Effector CD8-positive, alpha-beta T cell (primary cell): ENCODE measurements at places on chromosomes 6 and 20.

DNA sequence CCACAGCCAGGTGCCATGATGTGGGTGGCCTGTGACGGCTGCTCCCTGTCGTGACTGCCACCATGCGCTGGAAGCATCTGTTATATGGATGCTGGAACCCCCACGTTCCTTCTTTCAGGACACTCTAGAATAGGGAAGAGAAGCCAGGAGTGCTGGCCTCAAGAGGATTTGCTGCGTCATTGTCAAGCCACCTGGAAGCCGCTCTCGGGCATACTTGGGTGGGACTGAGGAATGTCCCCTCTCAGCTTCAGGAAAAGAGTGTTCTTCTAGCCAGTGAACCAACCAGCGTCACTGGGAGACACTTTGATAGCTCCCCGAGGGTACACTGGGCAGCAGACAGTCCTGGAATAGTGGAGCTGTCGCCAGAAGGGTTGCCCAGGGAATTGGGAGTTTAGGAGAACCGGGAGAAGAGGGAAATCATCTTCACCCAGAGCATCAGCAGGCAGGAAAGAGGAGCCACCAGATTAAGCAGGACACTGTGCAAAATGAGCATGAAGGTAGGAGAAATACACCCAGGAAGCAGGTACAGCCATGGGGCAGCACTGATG, 130.8 kb upstream of the SASH1 start:
- DNase-seq: no peak

DNA sequence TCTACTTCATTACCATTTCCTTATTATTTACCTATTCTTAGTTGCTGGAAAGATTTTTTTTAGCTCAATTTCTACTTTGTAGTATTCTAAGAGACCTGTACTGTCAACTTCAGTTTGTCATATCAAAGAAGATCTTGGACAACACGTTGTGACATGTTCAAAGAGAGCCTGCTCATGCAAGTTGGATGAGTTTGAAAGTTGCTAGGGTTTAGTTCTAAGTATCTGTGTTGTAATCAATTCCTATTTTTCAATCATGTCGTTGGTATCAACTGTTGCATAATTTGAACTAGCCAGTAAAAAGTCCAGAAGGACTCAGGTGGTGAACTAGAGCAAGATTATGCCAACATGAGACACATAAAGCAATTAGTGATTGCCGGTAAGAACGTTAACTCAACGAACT, 30.2 kb downstream of the PKIB start:
- no peak for DNase-seq

GRCh38 chr6:56025795-56026194, 150.4 kb upstream of the BMP5 start:
- DNase-seq: no peak

- no peak for DNase-seq
Observed at GRCh38 chr20:62818592-62819493, 2.0 kb downstream of the COL9A3 start.

GRCh38 chr6:118297821-118298220, 250.3 kb upstream of the PLN start:
- DNase-seq: no peak

DNA sequence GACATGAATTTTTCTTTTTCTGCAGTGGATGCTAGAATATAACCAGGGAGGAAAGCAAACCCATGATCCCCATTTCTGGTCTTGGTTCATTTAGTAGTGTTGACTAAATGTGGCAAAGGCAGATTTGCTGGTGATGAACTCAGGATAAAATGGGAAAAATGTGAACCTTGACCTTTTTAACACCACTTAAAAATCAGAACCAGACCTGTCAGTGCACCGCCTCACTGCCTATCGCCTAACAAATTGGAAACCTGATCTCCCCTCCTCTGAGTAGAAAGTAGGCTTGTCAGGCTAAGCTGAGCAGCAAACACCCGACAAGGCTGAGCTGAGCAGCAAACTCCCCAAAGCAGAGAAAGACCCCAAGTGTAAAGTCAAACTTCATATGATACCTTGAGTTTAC, 254.8 kb downstream of the FOXC1 start:
- no peak for DNase-seq

DNA sequence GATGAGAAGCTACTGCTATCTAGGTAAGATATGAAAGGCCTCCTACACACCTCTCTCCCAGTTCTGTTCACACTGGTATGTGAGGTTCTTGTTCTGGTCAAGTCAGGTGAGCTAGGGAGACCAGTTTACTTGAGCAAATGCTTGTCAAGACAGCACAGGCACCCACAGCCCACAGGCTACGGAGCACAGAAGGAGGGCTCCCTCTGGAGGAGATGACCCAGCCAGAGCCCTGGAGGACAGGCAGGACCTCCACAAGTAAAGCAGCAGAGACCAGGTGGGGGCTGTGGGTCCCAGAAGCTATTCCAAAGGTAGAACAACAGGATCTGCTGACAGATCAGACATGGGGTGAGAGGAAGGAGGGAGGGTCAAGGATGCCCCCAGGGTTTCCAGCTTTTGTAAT, 13.2 kb downstream of the MMP24OS start:
- DNase-seq: no peak

- no peak for DNase-seq
Observed at GRCh38 chr20:29408034-29408695, 1849.3 kb upstream of the DEFB115 start.

DNA sequence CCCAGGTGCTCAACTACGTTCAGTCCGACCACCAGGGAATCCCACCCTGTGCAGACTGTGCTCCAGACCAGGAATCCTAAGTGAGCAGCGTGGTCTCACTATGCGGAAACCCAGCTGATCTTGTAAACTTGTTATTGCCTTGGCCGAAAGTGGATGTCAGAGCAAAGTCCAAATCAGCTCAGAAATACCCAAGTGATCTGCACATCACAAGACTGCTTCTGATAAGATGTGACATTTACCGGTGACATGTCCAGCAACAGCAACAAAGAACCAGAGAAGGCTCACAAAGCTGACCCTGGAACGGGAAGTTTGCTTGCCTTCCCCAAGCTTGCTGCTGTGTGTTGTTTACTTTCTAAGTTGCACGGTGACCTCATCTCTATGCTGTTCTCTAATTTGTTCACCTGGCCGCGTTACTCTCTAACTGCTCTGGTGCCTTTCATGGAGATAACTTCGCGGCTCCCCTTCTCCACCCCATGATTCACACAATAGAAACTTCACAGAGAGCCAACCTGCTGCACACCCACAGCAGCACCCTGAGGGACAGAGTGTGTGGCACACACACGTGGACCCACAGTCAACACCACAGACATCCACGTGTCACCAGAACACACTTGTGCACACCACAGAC, 1.7 kb downstream of the BNIP5 start:
- DNase-seq: no peak

- no peak for DNase-seq
Observed at GRCh38 chr20:61486198-61486597, 234.1 kb downstream of the CDH4 start.

- no peak for DNase-seq
Observed at GRCh38 chr6:19322691-19323485, 514.3 kb upstream of the ID4 start.

- DNase-seq: no peak
Observed at GRCh38 chr6:54681267-54681666, 165.3 kb upstream of the FAM83B start.

GRCh38 chr20:42218621-42219374, 600.6 kb upstream of the CHD6 start:
- no peak for DNase-seq

GRCh38 chr20:52864916-52865605, 107.1 kb upstream of the TSHZ2 start:
- no peak for DNase-seq

- no peak for DNase-seq
Observed at GRCh38 chr20:63160641-63161175, 55.2 kb downstream of the YTHDF1 start.

GRCh38 chr6:73516514-73517489, 4.0 kb downstream of the EEF1A1 start:
- no peak for DNase-seq

- no peak for DNase-seq
Observed at GRCh38 chr6:108723594-108723993, 124.6 kb upstream of the ARMC2 start.

DNA sequence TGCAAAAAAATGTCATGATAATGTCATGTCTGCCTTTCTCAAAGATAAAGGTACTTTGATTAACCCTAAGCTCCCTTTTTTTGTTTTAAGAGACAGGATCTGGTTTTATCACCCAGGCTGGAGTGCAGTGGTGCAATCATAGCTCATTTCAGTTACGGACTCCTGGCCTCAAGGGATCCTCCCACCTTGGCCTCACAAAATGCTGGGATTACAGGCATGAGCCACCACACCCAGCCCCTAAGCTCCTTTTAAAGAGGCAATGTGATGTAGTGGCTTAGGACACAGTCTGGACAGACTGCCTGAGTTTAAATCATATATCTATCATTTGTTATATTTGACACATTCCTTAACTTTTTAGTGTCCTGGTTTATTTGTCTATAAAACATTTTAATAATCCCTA, 77.0 kb downstream of the FLRT3 start:
- DNase-seq: no peak

GRCh38 chr20:21534886-21535285, 21.0 kb upstream of the NKX2-2 start:
- no peak for DNase-seq

DNA sequence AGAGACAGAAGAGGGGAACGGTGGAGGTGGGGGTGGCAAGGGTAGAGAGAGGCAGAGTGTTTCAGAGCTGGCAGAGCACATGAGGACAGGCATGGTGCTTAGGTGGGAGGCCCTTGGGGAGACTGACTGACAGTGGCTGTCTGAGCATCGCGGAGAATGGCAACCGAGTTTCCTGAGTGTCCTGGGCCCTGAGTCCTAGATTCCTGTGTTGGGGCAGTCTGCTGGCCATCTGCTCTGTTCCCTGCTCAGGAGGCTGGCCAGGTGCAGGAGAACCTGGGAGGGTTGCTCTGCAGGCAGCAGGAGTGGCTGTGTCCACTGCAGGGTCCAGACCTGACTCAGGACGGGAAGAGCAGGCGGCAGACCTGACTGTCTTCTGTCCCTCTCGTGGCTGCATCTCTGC, 248.9 kb downstream of the LRFN2 start:
- DNase-seq: no peak

GRCh38 chr20:16050366-16050765, 522.9 kb downstream of the KIF16B start:
- DNase-seq: no peak

- no peak for DNase-seq
Observed at GRCh38 chr6:24574809-24575208, 71.2 kb downstream of the KIAA0319 start.

DNA sequence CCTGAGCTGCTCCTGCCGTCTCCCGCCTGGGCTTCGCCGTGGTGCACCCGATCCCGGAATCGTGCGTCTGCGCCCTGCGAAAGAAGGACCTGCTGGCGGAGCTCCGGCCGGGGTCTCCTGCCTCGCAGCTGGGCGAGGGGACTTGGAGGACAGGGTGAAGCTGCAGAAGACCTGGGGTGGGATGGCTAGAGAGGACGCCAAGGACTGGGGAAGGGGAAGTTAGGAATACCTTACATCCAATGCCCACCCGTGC, 150.2 kb downstream of the PRL start:
- DNase-seq: no peak

DNA sequence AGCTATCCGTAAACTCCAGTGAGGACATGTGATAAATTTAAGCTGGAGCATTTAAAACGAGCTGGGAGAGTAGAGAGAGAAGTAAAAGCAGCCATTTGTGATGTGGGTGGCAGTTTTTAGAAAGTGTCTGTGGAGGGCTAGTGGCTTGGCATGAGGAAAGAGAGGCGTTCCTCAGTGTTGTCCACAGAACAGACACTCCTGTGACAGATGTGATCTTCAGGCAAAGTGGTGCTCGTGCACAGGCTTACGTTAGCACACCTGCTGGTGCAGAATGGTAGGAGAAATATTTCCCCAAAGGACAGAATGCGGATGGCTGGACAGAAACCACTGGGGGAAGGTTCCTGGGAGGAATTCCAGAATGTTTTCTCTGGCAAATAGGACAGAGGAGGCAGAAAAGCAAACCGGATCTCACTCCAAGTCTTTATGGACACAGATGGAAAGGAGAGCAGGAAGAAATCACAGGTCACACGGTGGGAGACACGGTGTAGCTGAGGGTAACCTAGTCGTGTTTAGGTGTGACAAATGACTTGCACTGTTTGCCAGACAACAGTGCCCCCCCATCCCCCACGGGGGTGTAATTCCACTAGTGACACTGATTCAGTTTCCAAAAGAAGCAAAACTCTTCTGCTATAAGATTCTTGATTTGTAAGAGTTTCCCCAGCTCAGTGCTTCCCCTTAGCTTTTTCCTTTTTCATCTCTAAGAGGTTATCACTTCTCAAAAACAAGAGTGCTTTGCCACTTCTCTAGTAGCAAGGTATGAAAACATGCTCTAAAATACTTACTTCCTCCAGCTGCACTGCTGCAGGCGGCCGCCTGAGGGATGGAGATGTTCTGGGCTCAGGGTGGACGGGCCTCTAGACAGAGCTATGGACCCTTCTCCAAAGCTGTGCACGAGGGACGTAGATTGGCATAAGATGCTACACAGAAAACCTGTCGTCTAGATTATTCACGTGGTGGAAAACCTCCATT, 293.2 kb downstream of the QKI start:
- no peak for DNase-seq

DNA sequence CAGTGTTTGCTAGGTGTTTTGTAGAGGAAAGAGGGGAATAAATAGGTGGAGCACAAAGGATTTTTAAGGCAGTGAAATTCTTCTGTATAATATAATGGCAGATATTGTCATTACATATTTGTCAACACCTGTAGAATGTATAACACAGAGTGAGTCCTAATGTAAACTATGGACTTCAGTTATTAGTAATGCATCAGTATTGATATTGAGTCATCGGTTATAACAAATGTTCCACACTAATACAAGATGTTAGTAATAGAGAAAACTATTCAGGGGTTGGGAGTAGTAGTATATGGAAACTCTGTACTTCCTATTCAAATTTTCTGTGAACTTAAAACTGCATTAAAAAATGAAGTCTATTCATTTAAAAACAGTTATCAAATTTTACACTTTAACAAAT, 299.2 kb downstream of the UBE3D start:
- DNase-seq: no peak

- DNase-seq: no peak
Observed at GRCh38 chr6:65148839-65149238, 558.2 kb downstream of the EYS start.

GRCh38 chr6:6008648-6009421, 2.1 kb upstream of the NRN1 start:
- no peak for DNase-seq

DNA sequence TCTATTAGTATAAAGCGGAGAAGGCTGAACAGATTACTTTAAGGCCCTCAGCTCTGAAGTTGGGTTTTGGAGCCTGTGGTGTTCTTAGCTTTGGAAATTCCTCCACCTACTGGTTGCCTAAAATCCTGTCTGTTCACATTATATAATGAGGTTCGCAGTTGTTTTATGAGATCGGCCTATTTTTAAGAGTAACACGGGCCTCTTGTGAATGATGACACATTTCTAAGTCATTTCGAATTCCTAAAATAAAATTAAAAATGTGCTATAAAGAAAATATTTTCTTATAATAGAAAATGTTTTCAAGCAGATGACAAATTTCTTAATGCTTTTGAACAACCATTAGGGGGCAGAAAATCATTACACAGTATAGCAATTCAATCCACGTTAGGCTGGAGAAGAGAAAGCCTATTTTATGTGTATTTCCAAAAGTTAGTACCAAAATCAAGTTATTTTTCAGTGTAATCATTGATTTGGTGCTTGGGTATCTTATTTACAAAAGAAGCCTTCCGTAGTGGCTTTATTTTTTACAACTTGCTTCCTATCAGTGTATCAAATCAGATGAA, 15.8 kb upstream of the FAM8A1 start:
- no peak for DNase-seq

GRCh38 chr6:108277831-108278230, 17.0 kb upstream of the SNX3 start:
- no peak for DNase-seq

- no peak for DNase-seq
Observed at GRCh38 chr6:40180271-40180670, 246.0 kb upstream of the MOCS1 start.

GRCh38 chr6:141134723-141135122, 998.0 kb upstream of the GJE1 start:
- DNase-seq: no peak
